ENCODE measurements at places on chromosomes 4 and X.

- no peak for DNase-seq
Observed at GRCh38 chr4:121633653-121634052, 63.1 kb downstream of the ANXA5 start.

- no peak for DNase-seq
Observed at GRCh38 chr4:75922588-75922987, 18.2 kb downstream of the NAAA start.

DNA sequence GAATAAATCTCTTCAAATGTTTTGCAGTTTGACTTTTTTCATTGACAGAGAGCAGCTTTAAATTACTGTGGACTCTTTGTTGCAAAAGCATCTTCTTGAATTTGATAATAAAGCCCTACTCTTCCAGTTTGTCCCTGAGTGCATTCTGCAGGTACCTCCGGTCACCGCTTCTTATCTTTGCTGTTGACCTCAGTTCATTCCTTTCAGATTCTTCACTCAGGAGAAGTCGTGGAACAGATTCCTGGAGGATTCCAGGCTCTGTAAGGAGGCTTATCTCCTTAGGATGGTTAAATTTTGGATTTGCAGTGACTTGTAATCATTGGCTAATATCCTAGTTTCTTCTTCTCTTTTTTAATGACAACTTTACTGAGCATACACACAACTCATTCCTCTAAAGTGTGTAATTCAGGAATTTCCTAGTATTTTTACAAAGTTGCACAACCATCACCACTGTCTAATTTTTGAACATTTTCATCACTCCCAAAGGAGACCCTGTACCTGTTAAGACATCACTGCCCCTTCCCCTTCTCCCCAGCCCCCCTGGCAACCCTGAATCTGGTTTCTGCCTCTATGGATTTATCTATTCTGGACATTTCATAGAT, 22.0 kb downstream of the TBL1X start:
- no peak for DNase-seq

- no peak for DNase-seq
Observed at GRCh38 chr4:151430740-151431457, 21.9 kb downstream of the FHIP1A start.

DNA sequence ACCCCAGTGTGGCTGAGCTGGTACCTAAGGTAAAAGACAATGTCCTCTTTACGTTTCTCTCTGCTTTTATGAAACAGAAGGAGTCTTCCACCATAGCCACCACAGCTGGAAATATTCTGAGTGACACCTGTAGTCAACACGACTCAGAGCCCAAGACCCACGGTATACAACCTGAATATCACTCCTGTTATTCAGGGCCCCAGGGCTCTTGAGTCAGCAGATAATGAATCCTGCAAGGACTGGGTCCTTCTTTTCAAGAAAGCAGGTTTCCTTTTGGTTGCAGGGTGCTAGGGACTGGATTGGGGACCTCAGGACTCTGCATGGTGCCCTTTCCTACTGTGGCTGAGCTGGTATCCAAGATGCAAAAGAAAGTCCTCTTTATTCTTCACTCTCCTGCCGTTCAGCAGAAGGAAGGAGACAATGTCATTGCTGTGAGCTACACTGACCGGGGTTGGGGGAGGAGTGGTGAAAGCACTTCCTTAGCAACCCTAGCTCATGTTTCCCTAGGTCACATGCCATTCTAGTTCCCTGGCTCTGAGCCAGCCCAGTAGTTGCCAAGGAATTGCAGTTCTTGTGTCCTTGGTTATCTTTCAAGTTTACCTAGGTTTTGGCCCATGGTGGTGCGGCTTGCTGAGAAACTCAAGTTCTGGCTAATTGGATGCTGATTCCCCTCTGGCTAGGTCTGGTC, 23.7 kb upstream of the UNC5C start:
- no peak for DNase-seq

DNA sequence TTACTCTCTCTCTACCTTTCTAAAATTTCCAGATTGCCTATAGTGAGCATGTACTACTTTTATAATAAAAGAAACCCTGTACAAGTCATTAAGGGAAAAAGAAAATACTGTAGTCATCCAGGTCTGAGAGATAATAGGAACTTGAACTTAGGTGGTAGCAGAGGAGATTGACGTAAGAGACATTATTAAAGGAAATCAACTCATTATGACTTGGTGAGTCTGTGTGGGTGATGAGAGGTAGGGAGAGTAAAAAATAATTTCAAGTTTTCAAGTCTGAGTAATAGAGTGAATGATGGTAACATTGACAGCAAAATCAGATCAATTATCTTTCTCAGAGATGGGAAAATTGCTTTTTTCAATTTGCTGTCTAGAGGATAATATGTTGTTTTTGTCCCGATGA, 44.0 kb upstream of the ZCCHC12 start:
- no peak for DNase-seq

Data from stimulated activated CD4-positive, alpha-beta T cell treated with anti-CD3 and anti-CD28 coated beads, Interleukin-12 subunit alpha, Interleukin-12 subunit beta, amount 100 ng/mL, for 24 hours (primary cell).